CD4-positive, alpha-beta memory T cell (primary cell): ENCODE measurements at places on chromosomes 5 and 9. TPM values are rescaled to one million over a fixed set of nuclear protein-coding genes. Genes with fewer than 3 reads are reported as not detected.

DNA sequence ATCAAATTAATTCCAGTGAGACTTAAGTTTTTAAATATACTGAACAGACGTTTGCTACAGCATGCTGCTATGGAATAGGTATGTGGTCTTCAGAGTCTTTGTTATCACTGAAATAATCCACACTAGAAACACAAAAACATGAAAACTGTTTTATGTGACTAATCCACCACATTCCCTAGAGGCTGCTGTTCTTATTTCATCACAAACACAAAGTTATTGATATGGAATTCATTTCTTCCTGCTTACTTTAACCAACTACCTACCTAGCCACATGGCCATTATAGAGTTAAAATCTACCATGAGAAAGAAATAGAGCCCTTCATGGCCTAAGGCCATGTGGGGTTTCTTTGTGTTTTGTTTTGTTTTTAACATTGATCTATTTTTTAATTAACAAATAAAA, 232.3 kb upstream of the PTGER4 start:
- no peak for DNase-seq

- DNase-seq: no peak
Observed at GRCh38 chr5:142644127-142644526, 41.8 kb downstream of the FGF1 start.

- no peak for DNase-seq
Observed at GRCh38 chr5:172634106-172634899, 6.8 kb upstream of the NEURL1B start.

GRCh38 chr9:6911901-6912638, 154.3 kb downstream of the KDM4C start:
- no peak for DNase-seq

DNA sequence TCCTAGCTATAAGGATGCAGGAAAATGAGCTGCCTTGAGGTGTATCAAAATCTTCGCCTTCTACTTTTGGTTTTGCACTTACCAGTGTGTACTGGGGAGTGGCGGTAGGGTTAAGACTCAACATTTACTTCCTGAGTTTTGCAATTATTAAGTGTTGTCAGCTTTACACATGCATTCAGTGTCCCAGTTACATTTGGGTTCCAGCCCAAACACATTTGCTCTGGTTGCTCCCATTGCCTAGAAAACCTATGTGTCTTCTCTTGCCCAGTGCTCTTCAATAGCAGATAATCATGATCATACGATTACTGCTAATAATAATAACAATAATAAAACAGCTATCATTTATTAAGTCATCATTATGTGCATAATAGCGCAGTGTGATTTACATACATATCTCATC, 241.5 kb upstream of the PAPPA start:
- no peak for DNase-seq

GRCh38 chr5:2524620-2525019, 226.9 kb downstream of the IRX2 start:
- DNase-seq: no peak

DNA sequence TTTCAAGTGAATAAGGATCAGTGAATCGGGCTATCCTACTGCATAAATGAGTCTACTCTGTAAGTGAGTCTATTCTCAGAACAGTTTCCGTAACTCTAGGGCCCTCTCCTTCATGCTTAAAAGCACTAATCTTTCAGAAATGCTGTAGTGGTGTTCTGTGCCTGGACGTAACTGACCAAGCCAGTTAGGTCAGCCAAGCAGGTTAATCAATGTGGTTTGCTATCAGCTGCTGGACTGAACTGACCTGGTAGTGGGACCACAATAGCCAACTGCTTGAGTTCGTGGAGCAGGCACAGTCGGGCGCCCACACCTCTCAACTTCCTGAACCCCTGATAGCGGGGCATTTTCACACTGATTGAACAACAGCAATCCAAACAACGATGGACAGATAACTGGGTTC, 6.8 kb downstream of the SLC1A3 start:
- no peak for DNase-seq

- no peak for DNase-seq
Observed at GRCh38 chr9:16023446-16023845, 470.6 kb downstream of the CCDC171 start.

- no peak for DNase-seq
Observed at GRCh38 chr5:96084874-96085506, 123.3 kb upstream of the ELL2 start.

TAS2R1 gene
- total RNA-seq: not detected

DNA sequence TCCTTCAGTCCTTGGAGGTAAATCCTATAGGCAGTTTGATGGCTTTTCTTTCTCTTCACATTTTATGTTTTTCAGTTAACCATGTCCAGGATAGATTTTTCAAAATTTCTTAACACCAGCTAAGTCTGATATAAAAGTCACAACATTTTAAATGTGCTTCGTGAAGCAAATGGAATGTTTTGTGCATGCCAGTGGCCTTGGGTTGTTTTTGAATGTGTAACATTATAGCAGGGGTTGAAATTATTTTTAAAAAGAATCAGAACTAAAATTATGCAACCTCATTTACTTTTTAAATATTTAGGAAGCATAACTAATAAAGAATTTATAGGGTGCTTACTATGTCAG, 201.1 kb downstream of the ARHGEF28 start:
- DNase-seq: no peak

PLAC8L1 gene
- 0.58 TPM for total RNA-seq

PCDHGC5 gene
- not detected for total RNA-seq

DNA sequence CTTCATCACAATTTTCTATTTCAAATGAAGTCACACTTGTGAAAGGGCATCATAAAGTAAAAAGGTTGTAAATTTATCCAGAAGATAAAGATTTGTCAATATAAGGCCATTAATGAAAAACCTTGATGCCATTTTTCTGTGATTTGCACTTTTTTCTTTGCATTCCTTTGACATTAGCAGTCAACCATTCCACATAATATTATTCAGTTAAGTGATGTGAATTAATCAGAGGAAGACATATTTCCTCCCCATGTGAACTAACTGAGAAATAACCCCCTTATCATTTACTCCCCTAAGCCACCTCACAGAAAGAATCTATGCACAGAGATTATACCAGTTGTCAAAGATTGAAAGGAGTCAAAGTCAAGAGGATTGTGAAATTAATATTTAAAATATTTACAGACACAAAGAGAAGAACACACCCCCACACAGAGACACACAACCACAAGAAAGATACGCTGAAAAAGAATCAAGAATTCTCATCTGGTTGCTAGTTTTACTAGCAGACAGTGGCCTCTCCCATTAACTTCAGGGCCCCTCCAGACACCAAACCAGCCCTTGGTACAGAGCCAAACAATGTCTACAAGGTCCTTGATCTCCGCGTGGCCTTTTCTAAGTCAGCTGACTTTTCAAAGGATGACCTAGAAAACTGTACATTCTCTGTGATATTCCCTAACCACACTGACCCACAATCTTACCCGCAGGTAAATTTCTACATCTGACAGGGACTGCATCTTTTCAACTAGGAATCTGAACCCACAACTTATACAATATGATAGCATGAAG, 29.5 kb downstream of the GNAQ start:
- DNase-seq: no peak

DNA sequence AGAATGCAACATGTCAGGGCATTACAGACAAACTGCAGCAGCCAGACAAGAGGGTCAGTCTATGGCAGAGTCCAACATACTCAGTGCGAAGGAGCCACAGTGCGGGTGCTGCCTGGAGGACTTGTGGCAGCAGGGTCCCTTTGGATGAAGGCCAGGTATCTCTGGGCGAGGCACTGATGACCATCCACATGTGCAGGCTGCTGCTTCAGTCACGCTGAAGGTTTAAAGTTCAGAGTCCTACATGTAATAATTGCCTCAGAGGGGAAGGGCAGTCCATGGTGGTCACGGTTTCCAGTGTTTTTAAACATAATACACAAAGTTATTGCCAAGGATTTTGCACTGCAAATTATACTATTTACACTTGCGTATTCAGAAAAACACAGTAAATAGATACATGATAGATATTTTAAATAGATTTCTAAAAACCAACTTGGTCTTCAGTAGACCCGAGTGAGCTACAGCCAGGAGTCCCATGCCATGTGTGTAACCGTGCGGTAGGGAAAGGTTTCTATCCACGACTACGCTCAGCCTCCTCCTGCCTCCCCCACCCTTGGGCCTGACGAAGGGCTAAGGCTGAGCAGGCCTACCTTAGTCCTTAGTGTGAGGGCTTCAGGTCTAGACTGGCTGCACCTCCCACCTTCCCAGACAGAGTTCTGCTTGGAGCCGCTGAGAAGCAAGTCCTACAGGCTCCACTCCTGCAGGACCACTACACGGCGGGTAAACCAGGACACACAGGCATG, 76.2 kb downstream of the GPR21 start:
- no peak for DNase-seq

ANXA2R gene
- total RNA-seq: 43.4 TPM

DNA sequence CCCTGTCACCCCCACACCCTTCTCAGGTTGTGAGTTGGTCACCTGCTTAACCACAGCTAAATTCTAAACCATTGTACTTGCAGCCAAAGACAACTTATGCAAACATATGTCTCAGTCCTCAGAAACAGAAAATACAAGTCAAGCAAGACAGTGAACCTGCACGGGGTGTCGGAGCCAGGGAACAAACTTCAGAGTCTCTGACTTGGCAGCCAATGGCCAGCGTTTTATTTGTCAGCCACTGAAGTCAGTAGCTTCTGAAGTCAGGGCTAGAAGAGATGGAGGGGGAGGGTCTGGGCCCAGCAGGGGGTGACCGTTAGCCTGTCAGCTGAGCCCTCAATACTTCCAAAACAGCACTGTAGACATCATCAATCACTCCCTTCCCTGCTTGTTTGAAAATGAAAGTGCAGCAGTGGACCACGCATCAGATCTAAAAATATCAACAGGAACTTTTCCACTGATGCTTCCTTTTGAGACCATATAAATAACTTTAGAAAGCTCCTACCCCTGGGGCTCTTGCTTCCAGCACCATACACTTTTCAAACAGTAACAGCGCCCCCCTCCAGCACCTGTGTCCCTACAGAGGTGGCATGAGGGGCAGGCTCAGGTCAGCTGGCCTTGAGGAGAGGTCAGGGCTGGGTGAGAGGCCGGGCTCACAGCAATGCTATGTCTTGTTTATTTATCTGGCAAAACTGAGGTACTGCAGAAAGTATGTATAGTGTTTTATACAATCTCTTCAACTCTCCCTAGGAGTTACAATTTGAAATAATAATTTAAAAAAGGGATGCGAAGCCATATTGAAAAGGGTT, 142.5 kb downstream of the ACER2 start:
- DNase-seq: no peak

DNA sequence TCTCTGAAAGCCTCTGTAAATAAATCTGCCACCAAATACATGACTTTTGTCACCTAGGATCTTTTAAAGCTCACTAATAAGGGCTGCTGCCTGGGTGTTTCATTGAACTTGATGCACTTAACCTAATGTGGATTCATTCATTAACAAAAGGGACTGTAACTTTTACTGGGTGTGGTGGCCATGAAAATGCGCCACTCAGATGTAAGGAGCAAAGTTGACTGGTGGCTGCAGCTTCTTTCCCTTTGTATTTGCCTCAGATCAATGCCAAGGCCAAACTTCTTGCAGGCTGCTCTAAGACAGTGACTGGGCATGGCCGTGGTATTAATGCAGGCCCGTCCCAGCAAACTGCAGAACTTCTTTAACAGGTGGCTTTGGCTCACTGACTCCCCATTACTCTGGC, 22.9 kb downstream of the FAM240B start:
- DNase-seq: no peak

DNA sequence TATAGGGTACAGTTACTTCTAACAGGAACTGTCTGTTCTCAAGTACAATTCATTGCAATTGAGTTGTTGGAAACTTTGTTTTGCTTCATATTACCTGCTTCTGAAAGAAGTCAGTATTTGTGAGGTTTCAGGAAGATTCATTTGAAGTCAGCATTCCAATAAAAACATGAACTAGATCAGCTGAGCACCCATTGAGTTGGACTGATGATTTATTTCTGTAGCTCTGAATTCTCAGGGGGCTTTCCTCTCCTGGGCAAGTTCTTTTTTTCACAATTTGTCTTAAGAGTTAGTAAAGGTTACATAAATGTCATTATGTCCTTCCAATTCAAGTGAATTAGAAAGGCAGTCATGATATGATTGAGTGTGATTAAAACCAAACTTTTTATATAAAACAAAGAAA, 16.2 kb upstream of the KIF2A start:
- no peak for DNase-seq

DNA sequence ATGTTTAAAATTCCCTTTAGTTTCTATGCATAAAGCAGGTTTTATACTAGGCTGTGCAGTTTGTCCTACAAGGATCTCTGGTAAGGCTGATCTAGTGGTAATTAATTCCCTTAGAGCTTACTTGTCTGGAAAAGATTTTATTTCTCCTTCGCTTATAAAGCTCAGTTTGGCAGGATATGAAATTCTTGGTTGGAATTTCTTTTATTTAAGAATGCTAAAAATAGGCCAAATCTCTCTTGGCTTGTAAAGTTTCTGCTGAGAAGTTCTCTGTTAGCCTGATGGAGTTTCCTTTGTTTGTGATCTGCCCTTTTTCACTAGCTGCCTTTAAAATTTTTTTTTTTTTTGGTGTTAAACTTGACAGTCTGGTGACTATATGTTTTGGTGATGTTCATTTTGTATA, 237.1 kb upstream of the TLE4 start:
- DNase-seq: no peak

- no peak for DNase-seq
Observed at GRCh38 chr9:3576328-3576727, 50.5 kb upstream of the RFX3 start.

GRCh38 chr9:114856942-114857315, 51.1 kb upstream of the TNFSF15 start:
- DNase-seq: no peak

GRCh38 chr9:21653091-21653490, 149.3 kb upstream of the MTAP start:
- no peak for DNase-seq

- DNase-seq: no peak
Observed at GRCh38 chr9:121478816-121479676, 20.6 kb downstream of the GGTA1 start.

- DNase-seq: peak; percentile 50
Observed at GRCh38 chr9:122095010-122095767, 2.1 kb upstream of the TTLL11 start.

GRCh38 chr9:131094622-131095021, 1.7 kb upstream of the AIF1L start:
- no peak for DNase-seq

PDE8B gene
- total RNA-seq: not detected

DNA sequence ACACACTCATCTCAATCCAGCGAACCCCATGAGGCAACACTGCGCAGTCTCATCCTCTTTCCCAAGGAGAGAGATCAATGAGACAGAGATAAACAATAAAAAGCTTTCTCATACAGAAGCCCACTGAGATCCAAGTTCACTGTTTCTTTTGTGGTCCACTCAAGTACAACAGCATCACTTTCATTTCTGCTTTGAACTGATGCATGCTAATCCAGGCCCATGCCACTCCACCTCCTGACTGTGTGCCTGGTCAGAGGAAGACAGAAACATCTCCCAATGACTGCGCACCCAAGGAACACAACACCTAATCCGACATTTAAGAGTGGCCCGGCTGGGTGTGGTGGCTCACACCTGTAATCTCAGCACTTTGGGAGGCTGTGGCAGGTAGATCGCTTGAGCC, 104.0 kb downstream of the SERINC5 start:
- no peak for DNase-seq
